Cerebellum (tissue), 4 donors: ENCODE measurements at places on chromosomes 6 and 20. TPM values are rescaled to one million over a fixed set of nuclear protein-coding genes. Genes with fewer than 3 reads are reported as not detected.
A peak's percentile ranks its signal among the peaks of the same experiment; 100 is the strongest.

Gene TAGAP
- 2.4 TPM for total RNA-seq

Gene EYS
- 7.5 TPM for total RNA-seq

Gene CLPSL2
- not detected for total RNA-seq

Gene ENTPD6
- total RNA-seq = 38.0 TPM

Gene BMP6
- 8.3 TPM for total RNA-seq

Gene MUC21
- total RNA-seq = not detected

Gene EEF1E1
- 32.4 TPM for total RNA-seq

Gene PBOV1
- total RNA-seq = not detected

Gene KIF6
- total RNA-seq = 2.6 TPM

Gene SIRPG
- not detected for total RNA-seq

Gene PKHD1
- 0.18 TPM for total RNA-seq

Gene NR2E1
- not detected for total RNA-seq

Gene RTF2
- total RNA-seq = 32.2 TPM

Gene TRIM31
- total RNA-seq = not detected

Gene GJA10
- not detected for total RNA-seq

Gene CALHM4
- total RNA-seq = not detected

Gene PACSIN1
- 4.3 TPM for total RNA-seq

DNA sequence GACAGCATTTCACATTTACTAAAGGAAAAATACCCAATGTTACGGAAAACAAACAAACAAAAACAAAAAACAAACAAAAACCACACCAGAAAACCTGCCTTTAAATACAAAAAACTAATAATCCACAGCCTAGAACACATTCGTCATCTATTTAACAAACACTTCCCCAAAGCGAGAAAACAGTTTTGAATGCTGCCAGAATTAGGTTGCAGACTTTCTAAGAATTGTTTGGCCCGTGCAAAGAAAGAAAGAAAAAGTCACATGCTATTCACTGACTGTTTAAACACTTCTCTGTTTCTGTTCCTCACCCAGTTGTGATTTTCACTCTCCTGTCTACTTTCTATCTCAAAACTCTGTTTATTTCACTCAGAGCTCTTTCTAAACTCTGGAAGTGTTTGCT, 52.5 kb downstream of the BCAS1 start:
- no peak for DNase-seq

- no peak for DNase-seq
These were observed 8.2 kb downstream of the BACH2 start for GRCh38 chr6:90288404-90288803.

DNA sequence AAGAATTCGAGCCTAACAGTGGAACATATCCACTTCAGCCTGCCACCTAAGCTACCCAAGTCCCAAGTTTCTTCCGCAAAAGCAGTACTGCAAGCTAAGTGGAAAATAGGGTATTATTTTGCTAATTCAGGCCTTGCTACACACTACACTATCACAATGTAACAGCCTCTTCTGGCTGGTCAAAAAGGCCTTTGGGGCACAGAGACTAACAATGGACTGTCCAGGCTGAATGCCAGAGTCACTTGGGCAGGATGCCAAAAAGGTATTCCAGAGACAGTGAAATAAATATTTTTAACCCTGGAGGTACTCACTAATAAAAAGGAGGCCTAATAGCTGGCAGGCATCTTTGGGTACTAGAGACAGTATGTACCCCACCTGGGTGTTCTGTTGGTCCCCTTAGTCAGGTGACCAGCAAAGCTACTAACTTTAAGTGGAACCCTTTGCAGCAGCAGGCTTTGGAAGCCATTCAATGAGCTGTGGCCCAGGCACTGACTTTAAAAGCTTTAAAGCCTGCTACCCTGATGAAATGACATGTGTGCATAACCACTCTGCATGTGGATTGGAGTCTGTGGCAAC, 692.1 kb downstream of the HTR1B start:
- DNase-seq = peak; percentile 2

GRCh38 chr6:131651782-131652181, 14.7 kb downstream of the ENPP3 start:
- no peak for DNase-seq

DNA sequence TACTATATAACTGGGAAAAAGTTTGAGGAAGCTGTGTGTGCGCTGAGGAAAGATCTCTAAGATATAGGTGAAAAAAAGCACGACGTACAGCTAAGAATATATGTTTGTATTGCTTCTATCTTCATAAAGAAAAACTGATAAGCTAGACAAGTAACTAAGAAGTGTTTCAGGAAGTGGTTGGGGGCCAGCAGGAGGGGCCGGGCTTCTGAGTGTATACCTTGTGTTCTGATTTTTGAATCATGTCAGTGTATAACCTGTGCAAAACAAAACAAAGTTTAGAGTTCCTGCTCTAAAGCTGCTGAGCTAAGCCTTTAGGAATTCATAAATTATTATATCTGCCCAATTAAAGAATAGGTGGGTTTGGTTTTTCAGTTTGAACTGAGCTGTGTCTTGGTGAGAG, 7.9 kb upstream of the OSER1 start:
- DNase-seq = no peak

DNA sequence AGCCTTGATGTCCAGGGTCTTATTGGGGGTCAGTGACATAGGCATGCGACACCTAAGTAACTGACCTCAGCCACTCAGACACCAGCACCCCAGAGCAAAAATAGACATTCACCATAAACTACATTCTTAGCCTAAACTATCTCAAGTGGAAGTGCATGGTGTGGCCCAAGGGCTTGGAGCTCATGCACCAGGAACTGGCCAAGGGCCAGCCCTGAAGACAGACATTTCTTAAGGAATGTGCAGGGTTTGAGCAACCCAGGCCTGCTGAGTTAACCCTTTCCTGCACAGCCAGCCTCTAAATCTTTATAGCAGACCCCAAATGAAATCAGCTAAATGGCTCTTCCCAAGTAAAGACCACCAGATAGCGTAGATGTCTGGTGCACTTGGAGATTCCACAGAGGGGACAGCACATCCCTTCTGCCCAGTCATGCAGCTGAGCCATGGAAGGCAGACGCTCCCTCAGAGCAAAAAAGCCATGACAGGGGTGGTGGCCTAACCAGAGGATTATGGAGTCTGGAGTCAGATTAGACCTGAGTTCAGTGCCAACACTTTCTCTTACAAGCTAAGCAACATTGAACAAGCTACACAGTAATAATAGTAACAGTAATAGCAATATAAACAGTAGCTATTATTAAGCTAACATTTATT, 222.6 kb downstream of the ZMYND8 start:
- DNase-seq = no peak

- DNase-seq = peak; percentile 25
These were observed 226.2 kb downstream of the TTLL2 start for GRCh38 chr6:167550941-167551627.

- DNase-seq = no peak
These were observed 59.8 kb downstream of the SOD2 start for GRCh38 chr6:159633196-159633595.

- no peak for DNase-seq
These were observed 63.9 kb downstream of the CEBPB start for GRCh38 chr20:50254466-50255079.

- DNase-seq = no peak
These were observed 400.3 kb upstream of the SASH1 start for GRCh38 chr6:147942363-147942762.

GRCh38 chr6:137191236-137191635, 17.8 kb upstream of the IL22RA2 start:
- no peak for DNase-seq

DNA sequence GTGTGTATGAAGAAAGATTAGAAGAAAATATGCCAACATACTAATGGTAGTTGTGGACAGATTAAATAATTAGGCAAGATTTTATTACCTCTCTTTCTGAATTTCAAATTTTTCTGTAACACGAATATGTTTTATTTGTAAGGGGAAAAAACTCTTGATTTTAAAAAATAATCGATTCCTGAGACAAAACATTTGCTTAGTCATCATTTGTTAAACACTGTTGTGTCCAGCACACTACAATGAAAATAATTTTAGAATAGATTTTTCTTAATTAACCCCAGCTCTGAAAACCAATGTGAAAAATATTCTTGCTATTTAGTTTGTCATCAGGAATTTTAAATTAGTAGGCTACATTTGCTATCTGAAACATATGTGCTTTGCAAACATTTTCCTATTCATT, 253.0 kb downstream of the TRDN start:
- no peak for DNase-seq

- DNase-seq = no peak
These were observed 16.7 kb upstream of the MYCT1 start for GRCh38 chr6:152680879-152681517.

DNA sequence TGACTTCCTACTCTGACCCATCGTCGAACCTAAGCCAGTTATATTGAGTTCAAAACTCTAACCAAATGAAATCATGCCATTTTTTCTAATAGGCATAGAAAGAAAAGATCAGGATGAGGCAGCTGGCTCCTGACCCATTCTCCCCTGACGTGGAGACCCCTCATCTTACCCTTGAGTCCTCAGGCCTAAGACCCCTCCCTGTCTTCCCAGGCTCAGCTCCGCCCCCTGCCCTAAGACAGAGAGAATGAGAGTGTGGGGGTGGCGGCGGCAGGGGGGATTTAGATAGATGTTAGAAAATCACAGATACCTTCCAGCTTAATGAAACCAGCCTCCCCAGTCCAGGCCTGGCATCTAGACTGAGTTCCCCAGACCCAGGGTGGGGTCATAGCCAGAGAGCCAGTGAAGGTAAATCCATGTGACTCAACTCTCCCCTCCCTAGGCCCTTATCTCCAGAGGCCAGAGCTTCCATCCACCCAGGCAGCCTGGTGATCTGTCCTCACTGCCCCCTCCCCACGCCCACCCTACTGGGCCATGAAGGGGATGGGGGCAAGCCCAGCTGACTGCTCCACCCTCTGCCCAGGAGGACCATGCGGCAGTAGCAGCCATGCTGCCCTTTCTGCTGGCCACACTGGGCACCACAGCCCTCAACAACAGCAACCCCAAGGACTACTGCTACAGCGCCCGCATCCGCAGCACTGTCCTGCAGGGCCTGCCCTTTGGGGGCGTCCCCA, 6.8 kb downstream of the TMEM63B start:
- DNase-seq = no peak

DNA sequence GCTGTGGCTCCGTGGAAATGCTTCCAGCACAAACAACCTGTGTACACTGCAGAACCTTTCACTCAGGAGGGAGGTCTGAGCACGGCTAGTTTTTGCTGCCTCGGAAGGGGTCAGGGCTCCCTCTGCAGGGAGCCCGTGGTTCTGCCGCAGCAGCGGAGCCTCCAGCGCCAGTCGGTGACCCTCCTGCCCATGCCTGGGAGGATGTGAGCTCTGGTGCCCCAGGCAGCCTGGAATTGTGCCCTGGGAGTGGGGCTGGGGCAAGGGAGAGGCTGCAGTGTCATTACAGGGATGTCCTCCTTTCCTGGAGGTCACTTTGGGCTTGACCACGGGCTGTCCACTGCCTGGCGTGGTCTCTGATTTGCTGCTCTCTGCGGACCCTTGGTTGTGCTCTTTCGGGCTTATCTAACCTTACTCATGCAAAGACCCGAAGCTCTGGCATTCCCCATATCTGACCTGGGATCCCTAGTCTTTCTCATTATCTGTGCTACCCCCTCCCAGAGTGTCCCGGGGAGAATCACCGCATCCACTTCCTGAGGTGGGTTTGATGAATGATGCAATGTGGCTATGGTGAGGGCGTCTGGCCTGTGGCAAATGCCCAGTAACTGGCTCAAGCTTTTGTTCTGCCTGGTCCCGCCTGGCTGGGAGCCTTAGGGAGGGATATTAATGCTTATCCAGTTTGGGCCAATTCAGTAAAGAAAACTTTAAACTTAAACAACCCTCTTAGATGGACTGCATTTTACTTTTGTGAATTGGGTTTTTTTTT, 59.6 kb upstream of the TAGAP start:
- DNase-seq = peak; percentile 78

GRCh38 chr6:21270636-21271201, 322.8 kb upstream of the SOX4 start:
- no peak for DNase-seq

- DNase-seq = no peak
These were observed 280.9 kb downstream of the ZFAND3 start for GRCh38 chr6:38100380-38100779.

- peak; percentile 54 for DNase-seq
These were observed 5.0 kb downstream of the DST start for GRCh38 chr6:56637640-56638039.

DNA sequence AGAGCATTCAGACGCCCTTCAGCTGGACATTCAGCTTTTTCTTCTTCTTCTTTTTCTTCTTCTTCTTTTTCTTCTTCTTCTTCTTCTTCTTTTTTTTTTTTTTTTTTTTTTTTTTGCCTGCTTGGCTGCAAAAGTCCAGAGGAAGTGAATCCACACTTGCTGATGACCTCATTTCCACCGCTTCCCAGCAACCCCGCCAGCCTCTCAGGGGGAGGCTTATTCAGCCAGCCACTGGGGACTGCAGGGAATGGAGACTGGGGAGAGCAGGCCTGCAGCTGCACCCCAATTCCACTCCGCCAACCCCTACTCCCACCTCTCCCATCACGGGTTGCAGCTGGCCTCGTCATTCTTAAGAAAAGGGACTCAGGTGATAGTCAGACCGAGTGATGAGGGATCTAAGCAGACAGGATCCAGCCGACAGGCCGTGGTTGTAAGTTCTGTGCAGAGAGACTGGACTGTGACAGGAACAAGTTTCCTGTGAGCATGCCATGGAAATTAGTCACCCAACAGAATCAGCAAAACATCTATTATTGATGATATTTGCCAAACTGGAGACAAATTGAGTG, 59.0 kb upstream of the QKI start:
- no peak for DNase-seq

DNA sequence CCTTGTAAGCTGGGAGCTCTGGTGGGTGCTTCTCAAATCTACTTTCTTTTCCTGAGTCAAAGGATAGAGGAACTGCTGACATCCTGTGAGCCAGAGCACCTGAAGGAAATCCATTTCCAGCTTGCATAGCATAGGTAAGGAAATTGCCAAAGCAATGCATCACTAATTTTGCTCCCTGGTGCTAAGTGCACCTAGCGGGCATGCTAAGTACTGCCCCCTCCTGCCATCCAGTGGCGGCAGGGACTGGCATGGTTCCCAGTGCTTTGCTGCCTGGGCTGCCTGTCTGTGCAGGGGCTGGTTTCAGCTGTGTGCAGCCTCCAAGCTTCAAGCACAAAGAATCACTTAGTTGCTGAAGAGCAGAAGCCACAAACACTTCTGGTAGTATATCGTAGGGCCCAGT, 63.9 kb downstream of the FARS2 start:
- DNase-seq = no peak

DNA sequence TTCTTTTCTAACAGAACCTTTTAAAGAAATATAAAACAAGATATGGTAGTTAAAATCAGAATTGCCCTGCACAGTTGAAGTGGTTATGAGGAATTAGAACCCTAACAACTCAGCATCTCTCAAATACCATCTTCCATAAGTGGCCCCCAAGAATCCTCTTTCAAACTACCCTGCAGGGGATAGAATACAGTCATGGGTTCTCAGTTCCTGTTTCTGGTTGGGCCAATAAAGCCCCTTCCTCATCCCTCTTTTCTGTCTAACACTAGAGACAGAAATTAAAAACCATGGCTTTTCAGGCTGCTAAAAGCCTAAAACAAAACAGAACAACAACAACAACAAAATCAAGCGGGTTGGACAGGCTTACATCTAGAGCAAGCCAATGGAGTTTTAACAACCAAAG, 6.7 kb upstream of the LCA5 start:
- DNase-seq = no peak
